ENCODE measurements at places on chromosomes 1 and 21. TPM values are rescaled to one million over a fixed set of nuclear protein-coding genes. Genes with fewer than 3 reads are reported as not detected.

PROK1 gene
- total RNA-seq: not detected

NCMAP gene
- total RNA-seq: not detected

CPLANE2 gene
- total RNA-seq: 11.8 TPM

KHDRBS1 gene
- 299 TPM for total RNA-seq

UBASH3A gene
- not detected for total RNA-seq

PLA2G2C gene
- not detected for total RNA-seq

MAP3K21 gene
- 0.51 TPM for total RNA-seq

ELF3 gene
- 0.55 TPM for total RNA-seq

BRINP2 gene
- total RNA-seq: 1.3 TPM

AXDND1 gene
- total RNA-seq: 0.64 TPM

CHRNB2 gene
- 8.7 TPM for total RNA-seq

SLC6A17 gene
- total RNA-seq: 0.14 TPM

RPL5 gene
- total RNA-seq: 1,528 TPM

GJA4 gene
- total RNA-seq: 22.3 TPM

FMO5 gene
- 0.36 TPM for total RNA-seq

PPIAL4G gene
- not detected for total RNA-seq

PCNX2 gene
- 15.6 TPM for total RNA-seq

FNBP1L gene
- 63.5 TPM for total RNA-seq

All from neural crest cell (in vitro differentiated cells).